WTC11 (cell line): ENCODE measurements at places on chromosomes 12 and 14. TPM values are rescaled to one million over a fixed set of nuclear protein-coding genes. Genes with fewer than 3 reads are reported as not detected.

GRCh38 chr14:79514700-79515099 lies 696.6 kb downstream of the DIO2 start:
- H3K4me1 ChIP-seq: peaks cover 22% of the 10 kb centered on the region
- H3K27me3 ChIP-seq: no peaks in the 10 kb centered on the region; the same call in 1 of the 2 replicates

DNA sequence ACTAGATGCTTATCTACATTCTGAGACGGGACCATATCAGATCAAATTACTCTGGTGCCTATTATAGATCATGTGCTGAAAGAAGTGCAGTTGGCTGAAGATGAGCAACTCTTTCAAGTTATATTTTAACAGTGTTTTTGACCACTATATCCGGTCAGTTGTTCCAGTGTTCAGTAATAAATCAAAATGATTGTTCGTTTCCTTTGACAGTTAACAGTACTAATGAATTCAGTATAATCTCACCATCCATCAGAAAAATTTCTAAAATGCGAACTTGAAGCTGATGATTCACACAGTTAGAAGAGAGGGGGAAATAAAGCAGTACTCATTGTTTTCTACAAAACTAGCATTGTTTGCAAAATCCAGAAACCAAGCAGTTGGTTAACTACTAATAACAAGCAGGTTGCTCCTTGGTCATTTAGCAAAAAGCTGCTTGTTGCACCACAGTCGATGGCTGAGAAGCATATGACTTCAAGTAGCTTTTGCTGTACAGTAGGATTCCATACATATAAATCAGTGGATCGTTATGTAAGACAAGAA lies 2.3 kb downstream of the RPS6KA5 start:
- no peak for DNase-seq
- peak overlapping the region; percentile 46; the same call in 1 of the 2 replicates for H3K4me3 ChIP-seq
- no peak overlapping the region for H3K27ac ChIP-seq

Gene WNT5B
- total RNA-seq: 4.3 to 4.6 TPM (median 4.5 TPM) in 3 replicates

- peaks cover 15% of the 10 kb centered on the region for H3K4me1 ChIP-seq
- DNase-seq: no peak
- H3K36me3 ChIP-seq: no peaks in the 10 kb centered on the region
Measured at GRCh38 chr12:78457938-78458337, 406.6 kb upstream of the SYT1 start.

DNA sequence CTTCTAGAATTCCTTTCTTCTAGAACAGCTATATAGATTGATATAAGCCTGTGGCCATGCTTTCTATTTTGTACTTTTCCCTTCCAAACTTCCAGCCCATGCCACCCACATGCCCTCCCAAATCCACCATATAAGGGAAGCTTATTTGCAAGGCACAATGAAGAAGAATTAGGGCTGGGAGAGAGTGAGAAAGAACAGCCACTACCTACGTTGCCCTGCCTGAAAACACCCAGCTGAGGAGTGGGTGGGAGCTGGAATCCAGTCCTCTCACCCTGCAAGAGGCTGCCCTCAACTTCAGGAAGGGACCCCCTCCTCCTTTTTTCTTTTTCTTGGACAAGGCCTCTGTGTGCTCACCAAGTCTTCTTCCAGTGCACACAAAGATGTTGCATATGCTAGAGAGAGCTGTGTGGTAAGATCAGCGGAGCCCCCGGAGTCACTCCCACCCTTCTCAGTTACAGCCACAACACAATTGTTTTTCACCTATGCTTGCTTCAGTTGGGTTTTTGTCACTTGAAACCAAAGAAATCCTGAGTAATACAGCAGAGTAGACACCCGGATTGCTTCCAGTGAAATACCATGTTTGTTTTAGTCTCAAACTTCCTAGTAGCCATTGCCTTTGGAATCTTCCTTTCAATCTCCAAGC lies 38.8 kb downstream of the CDKL1 start:
- H3K27ac ChIP-seq: no peak overlapping the region
- no peak overlapping the region for H3K4me3 ChIP-seq
- 0 out of 2 replicates have a peak, but pooled peaks cover 2% of the 10 kb centered on the region for H3K4me1 ChIP-seq
- no peaks in the 10 kb centered on the region for H3K36me3 ChIP-seq
- DNase-seq: no peak

Gene ZC3H14
- total RNA-seq: 63.2 to 69.9 TPM (median 64.9 TPM) in 3 replicates

Gene LRFN5
- total RNA-seq: 4.7 to 15.8 TPM (median 5.3 TPM) in 3 replicates

Gene CLEC14A
- total RNA-seq: 0.09 to 0.23 TPM (median 0.15 TPM) in 3 replicates

DNA sequence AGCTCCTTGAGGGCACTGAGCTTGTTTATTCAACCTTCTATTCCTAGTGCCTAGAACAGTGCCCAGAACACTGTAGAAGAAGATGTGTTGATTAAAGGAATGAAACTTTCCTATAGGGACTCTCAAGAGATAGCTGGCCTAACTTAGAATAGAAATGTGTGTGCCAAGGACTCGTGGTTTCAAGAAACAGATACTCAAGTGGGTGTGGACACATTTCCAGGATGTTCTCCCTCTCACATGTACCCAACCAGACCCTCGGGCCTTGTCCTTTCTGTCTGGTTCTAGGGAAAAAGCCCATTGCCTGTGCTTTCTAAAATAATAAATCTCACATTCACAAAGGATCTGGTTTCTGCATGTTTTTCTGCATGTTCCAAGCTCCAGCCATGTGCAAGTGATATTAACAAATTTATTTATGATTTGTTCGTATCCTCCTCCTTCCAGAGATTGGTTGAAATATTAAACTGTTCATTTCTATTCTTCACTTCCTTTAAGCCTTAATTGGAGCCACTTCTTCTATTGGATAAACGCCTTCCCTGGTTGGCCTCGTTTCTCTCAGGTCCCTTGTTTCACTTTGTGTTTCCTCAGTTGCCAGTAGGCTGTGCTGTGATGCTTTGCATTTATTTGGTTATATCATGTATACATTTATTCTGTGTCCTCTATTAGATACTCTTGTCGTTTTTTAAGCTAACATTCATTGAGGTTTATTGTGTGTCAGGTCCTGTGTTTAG lies 89.8 kb downstream of the CRADD start:
- H3K27ac ChIP-seq: no peak overlapping the region
- H3K4me1 ChIP-seq: peaks cover 27% of the 10 kb centered on the region
- H3K4me3 ChIP-seq: no peak overlapping the region
- no peaks in the 10 kb centered on the region for H3K27me3 ChIP-seq
- no peak for DNase-seq

DNA sequence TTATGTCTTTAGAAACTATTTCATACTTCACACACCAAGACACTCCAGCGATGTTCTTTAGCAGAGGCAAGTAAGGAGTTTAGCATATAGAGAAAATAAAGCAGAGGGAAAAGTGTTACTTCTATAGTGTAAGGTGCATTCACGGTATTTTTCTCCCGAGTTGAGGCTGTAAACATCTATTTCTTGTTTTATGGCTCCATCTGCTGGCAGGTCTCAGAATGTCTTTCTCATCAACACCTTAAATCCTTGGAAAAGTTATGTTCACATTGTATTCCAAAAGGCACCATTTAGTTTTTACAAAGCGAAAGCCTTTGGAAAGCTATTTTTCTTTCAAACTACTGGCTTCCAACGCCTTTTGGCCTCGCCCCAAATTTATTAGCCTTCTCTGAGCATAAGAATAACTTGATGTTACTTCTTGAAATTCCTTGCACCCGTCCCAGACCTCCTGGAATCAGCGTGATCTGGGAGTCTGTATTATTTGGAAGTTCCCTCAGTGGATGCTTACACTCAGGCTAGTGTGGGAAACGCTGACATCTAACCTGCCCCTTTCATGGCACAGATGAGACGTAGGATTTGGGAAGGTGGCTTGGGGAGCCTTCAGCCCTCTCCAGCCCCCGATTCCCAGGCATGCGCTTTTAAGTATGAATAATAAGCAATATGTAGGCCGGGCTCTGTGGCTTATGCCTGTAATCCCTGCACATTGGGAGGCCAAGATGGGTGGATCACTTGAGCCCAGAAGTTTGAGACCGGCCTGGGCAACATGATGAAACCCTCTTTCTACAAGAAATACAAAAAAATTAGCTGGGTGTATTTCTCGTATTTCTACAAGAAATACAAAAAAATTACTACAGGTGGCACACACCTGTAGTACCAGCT lies 1.9 kb upstream of the PIWIL1 start:
- peaks cover 6% of the 10 kb centered on the region; the same call in 1 of the 2 replicates for H3K4me1 ChIP-seq
- no peak for DNase-seq
- H3K36me3 ChIP-seq: peaks cover 39% of the 10 kb centered on the region

DNA sequence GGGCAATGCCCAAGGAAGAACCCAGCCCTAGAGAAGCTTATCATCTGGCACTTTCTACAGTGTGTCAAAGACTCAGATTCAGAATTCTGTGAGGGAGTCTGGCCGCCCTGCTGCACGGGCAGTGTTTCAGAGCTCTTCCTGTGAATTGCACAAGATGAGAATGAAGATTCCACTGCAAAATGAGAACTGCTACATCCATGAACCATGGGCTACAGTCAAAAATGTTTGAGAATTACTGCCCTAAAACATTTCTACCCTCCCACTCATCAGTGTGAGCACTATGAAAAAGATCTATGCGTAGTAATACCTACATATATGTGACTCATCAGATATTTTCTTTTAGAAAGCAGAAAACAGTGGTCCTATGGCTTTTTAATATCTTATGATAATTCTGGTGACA lies 104.0 kb downstream of the STAB2 start:
- H3K27ac ChIP-seq: no peak overlapping the region
- DNase-seq: no peak
- H3K4me1 ChIP-seq: peaks cover 8% of the 10 kb centered on the region
- no peaks in the 10 kb centered on the region for H3K27me3 ChIP-seq
- no peak overlapping the region for H3K4me3 ChIP-seq

Gene AQP6
- total RNA-seq: 0.09 to 0.21 TPM (median 0.18 TPM) in 3 replicates
